K562 (cell line): ENCODE measurements at places on chromosomes 6 and 20. TPM values are rescaled to one million over a fixed set of nuclear protein-coding genes. Genes with fewer than 3 reads are reported as not detected.
A peak's percentile ranks its signal among the peaks of the same experiment; 100 is the strongest.

- DNase-seq, result peak; percentile 12
Measured at GRCh38 chr20:2093159-2093781, 8.4 kb upstream of the STK35 start.

- peak; percentile 39 for DNase-seq
Measured at GRCh38 chr6:144286503-144287393, 1.6 kb downstream of the UTRN start.

- no peak for DNase-seq
Measured at GRCh38 chr6:54111341-54112045, at the start of gene MLIP. MLIP (plus strand) TSS chr6:54111443; CDS start chr6:54111480, 37 bp downstream.

DNA sequence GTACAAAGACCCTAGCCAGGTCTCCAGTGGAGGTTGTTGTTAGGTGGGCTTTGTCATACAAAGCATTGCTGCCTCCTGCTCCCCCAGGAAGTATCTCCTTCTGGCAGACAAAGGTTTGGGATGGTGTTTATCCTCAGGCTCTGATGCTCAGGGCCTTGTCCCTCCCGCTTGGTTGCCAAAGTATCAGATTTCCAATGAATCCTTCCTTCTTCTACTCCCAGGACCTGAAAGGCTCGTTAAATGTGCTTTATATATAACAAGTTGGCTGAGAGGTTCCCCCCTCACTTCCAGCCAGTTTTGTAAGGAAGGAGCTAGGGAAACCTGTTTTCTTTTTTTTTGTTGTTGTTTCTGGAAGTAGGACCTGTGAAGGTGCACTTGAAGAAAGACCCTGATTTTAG, 14.4 kb downstream of the PTK7 start:
- DNase-seq, result no peak

GRCh38 chr20:52279706-52280105, 88.1 kb upstream of the ZFP64 start:
- no peak for DNase-seq

The LAMA5 gene
- total RNA-seq, result 86.4 and 101 TPM in 2 replicates
